ENCODE measurements at places on chromosomes 2 and 18.

GRCh38 chr2:67503066-67503795 is 106.1 kb downstream of the ETAA1 start:
- no peak for DNase-seq

DNA sequence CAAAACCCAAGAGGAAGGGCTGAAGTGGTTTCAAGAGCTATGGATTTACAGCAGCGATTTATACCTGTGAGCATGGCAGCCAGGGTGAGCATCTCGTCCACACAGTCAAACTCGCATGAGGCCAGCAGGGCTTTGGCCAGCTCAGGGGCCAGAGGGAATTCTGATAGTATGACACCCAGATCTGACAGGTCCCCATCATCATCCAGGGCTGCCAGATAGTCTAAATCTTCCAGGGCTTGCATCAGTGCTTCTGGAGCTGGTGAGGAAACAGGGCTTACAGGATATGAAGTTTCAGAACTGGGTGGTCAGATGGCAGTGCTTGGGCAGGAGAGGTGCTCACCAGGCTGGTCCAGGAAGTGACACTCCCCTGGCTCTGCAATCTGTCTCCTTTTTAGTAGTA is 3.5 kb downstream of the DQX1 start:
- no peak for DNase-seq

DNA sequence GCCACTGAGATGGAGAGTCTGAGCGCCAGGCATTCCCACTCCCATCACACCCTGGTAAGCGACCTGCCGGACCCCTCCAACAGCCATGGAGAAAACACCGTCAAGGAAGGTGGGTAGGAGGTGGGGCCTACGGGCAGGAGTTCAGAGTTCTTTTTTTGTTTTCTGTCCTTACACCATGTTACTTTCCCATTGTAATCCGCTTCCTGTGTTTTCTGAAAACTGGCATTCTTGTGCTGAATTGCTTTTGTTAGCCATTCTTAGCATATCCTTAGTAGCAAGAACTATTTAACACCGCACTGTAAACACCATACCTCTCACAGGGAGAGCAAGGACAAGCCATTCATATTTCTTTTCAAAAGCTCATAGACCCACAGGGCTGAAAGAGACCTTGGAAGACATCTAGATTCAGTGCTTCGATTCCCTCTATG is 46.2 kb downstream of the UNC80 start:
- DNase-seq, result no peak

- DNase-seq, result no peak
Measured at GRCh38 chr2:209314653-209315052, 109.2 kb upstream of the MAP2 start.

DNA sequence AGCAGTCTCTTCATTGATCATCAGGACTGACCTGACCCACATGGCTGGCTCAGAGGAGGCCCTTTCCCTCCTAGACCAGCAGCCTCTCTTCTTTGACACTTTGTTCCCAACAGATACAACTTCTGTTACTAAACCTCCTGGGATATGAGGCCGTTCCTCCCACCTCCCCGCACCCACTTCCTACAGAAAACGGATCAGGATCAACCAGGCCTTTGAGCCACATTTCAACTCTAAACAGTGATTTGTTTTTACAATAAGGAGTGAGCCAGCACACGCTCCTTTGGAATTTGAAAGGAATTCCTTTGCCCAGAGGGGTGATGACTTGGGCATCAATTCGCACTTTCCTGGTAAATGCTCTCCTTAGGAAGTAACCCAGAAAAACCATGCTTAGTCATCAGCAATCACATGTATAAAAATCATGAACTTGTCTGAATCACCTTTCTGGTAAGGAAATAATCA is 180.4 kb downstream of the FAM124B start:
- no peak for DNase-seq

DNA sequence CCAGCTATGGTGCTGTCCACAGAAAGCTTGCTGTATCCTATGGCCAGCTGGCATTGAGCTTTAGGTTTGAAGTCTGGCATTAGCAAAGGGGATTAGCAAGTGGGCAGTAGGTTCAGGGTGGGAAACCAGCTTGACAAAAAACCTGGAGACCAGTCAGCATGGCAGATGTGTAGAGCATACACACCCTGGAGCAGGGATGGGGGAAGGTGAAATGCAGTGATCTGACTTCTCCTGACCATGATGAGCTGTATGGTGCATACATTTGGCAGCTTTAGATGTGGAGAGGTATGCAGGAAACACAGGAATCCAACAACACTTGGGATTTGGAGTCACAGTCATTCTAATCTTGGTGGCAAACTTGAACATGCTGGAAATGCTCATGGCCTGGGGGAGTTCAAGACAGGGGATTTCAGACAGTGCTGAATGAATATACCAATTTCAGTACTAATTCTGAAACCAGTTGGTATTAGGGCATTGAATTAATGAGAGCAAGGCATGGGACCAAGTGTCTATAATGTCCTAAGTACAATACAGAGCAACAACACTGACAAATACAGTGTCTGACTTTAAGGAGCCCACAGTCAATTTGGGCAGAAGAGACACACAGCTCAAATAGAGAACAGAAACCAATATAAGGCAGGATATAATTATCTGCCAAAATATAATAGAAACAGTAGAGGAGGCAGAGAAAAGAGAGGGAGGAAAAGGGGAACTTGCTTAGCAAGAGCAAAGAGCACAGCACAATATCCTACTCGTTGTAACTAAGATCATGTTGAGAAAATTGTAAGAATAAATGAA is 11.8 kb downstream of the ARHGAP15 start:
- DNase-seq, result no peak

- peak; percentile 90 for DNase-seq
Measured at GRCh38 chr2:11129598-11130449, 25.4 kb upstream of the SLC66A3 start.

DNA sequence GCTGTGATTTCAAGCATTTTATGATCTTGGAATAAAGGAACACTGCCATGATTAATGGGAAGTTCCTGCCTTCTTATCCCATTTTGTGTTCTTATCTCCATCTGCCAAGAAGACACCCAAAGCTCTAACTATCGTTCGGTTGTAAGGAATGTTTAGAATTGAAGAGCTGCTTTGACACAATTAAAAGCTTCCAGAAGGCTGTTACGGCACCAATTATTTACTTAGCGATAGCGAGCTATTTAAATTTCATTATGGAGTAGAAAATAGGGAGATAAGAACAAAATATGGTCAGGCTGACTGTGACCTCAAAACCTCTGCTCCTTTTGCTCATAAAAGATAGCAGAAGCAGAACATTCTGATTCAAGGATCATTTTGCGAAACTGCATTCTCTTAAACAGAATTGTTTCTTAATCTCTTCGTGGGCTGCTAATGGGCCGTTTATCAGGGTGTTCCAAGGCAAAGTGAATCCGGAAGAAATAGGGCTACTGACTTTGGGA is 101.6 kb downstream of the SLC4A3 start:
- DNase-seq, result no peak

DNA sequence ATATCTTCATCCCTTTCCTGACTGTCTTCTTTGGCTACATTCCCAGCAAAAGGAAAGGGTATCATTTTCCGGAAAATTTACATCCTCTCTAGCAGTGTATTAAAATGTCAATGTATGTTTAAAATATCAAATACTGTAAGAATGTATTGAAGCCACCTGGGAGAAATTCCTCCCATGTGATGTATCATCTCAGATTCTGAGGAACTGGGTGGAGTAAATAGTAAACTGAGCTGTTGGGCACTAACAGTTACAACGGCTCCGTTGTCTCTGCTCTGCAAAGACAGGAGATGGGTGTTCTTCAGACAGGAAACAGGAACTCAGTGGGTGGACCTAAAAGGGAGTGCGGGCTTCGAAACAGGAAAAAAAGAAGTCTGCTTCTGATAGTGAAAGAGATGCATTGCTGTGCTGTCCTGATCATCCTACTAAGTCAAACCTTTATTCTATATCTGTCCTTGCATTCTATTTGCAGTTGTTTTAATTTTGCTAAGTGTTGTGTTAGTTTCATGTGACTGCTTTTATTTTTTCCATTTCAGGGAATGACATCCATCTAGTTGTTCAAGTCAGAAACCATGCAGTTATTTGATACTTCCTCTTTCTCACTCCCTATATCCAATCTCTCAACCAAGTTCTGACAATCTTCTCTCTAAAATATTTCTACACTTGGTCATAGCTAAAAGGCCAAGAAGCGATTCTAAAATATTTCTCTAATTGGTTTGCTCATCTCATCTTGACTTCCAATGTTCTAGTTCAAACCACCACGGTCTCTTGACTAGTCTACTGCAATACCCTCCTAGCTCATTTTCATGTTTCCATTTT is 19.4 kb downstream of the DOK1 start:
- no peak for DNase-seq

- no peak for DNase-seq
Measured at GRCh38 chr18:80175451-80176204, 66.6 kb downstream of the ADNP2 start.

GRCh38 chr2:25692143-25692542 is 18.8 kb upstream of the DTNB start:
- no peak for DNase-seq

DNA sequence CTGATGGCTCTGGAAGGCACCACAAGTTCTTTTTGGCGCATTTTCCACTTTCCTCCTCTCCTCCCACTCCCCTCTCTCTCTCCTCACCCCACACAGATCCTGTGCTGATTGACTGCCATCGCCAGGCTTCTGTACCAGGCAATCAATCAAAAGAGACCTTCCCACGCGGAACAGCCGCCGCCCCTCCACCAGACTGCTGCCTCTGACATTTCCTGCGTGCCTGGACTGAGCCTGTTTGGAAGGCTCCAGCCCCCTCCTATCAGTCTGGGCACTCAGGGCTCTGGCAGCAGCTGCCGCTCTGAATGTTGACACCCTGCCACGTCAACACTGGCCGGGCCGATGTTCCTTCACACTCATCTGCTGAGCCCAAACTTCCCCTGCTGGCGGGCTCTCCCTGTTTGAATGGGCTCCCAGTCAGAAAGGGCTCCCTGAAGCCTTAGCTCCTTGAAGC is 467.7 kb downstream of the EPHA4 start:
- DNase-seq, result no peak

GRCh38 chr2:158131483-158131912 is 29.8 kb downstream of the UPP2 start:
- no peak for DNase-seq
